ENCODE measurements at places on chromosomes 1 and 21.

DNA sequence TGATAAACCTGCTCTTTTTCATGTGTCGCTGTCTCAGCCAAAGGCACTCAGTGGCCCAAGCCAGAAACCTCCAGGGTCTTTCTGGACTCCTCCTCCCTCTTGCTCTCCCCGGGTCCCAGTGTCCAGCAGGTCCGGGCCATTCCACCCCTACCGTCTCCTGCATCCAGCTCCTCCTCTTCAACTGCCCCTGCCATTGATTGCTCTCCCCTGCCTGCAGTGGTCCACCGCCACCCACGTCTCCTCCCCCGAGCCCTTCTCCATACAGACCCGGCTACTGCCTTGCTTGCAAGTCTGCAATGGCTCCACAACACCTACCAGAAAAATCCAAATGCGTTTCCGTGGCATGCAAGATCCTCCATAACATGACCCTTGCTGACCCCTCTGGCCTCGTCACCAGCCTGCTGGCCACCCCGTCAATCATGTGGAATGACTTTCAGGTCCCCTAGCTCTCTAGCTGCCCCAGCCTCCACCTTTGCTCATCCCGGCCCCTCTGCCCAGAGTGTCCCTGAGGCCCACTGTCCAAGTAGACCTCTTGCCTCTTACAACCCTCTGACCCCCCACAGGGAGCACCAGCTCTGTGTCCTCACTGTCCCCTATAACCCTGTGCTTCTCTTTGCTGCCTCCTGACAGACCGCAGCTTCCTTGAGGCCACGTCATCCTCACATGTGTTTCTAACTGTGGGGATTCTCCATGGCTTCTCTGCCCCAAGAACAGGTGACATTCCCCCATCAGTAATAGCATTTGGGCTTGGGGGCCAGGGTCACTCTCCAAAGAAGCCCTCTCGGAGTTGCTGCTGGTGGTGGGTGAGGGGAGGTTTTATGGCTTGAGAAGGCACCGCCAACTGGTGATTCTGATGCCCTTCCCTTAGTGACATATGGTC, 15.0 kb downstream of the CACNA1S start:
- DNase-seq: no peak

DNA sequence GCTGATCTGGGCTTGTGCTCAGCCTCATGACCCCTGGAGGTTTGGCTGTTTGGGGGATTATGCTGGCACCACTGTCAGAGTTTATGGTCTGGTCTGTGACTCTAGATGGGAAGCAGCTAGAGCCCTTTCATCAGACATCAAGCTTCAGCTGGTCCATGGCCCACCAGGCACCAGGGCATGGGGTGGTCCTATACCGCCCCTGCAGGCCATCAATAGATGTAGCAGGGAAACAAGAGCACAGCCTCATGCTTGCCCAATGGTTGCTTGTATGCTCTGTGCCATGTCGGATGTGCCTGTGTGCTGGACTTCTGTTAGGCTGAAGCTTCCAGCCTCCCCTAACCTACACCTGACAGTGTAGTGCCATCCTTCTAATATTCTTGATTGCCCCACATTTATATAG, 71.1 kb upstream of the CD34 start:
- peak; percentile 30 for DNase-seq

DNA sequence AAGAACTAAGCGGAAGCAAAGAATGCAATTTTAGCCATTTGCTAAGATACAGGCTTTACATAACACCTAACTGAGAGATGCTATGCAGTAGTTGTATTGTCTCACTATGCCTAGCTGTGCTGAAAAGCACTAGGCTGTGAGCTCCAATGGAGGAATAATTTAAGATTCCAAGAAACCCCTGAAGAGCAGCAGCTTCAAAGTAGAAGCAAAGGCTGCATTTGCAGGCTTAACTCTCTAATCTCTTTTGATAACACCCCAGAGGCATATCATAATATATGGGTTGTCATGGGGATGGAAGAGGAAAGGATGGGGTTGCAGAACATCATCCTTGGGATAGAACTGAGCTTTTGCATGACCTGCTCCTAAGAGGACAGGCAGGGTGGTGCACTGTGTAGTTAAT, 102.0 kb downstream of the ERG start:
- no peak for DNase-seq

DNA sequence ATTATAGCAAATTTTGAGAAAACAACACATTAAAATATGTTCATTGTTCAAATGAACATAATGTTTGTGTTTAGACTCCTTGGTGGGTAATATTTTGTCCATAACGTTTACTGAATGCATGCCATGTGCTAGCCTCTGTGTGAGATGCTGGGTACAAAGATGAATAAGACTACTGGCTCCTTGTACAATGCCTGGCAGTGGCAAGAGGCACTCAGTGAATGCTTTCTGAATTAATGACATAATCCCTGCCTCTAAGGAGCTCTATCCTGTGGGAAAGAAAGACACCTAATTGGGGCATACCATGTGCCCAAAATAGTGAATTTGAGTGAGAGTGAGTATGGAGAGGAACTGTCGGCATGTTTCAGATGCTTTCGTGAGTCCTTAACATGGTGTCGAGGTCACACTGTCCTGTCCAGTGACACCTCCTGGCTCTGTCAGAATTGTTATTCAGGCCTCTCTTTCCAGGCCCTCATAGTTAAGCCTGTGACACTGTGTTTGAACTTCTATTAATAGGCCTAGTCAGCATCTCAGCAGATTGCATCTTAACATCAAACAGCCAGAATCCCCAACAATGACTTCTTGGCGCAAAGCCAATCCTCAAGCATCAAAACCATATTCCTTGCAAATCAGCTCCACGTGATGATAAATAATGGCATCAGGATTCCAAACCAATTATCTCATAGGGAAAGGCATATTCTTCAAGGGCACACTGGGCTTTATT, 32.8 kb upstream of the S1PR1 start:
- no peak for DNase-seq

DNA sequence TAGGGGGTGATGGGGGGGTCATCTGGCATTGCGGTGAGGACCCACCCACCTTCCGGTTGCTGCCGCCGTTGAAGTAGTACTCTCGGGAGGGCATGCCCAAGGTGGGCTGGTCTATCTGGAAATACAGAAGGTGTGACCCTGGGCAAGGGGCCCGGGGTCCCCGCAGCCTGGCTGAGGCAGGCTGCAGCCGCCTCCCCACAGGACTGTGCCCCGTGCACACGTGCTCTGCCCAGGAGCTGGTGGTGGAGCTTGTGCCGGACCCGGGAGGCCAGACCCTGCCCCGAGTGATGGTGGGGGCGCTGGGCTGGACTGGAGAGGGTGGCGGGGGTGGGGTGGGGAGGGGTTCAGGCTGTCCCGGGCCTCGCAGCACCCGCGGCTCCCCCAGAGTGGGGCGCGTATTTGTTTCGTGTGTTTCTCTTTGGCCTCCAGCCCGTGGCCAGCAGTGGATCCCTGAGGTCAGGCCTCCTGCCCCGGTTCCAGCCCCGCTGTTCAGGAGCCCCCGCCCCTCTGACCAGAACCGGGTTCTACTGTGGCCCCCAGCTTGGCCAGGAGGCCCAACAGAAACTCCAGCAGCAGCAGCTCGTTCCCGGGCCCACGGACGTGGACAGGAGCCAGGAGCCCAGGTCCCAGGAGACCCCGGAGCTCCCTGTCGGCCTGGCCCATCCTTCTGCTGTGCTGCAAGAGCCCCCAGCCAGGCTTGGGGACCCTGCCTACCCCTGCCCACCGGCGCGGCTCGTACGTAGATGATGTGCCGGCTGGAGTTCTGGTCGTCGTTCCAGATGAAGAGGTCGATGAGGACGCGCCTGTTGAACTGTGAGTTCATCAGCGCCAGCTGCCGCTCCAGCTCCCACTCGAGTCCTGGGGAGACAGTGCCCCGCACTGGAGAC, 19.2 kb downstream of the PRXL2B start:
- DNase-seq: no peak

DNA sequence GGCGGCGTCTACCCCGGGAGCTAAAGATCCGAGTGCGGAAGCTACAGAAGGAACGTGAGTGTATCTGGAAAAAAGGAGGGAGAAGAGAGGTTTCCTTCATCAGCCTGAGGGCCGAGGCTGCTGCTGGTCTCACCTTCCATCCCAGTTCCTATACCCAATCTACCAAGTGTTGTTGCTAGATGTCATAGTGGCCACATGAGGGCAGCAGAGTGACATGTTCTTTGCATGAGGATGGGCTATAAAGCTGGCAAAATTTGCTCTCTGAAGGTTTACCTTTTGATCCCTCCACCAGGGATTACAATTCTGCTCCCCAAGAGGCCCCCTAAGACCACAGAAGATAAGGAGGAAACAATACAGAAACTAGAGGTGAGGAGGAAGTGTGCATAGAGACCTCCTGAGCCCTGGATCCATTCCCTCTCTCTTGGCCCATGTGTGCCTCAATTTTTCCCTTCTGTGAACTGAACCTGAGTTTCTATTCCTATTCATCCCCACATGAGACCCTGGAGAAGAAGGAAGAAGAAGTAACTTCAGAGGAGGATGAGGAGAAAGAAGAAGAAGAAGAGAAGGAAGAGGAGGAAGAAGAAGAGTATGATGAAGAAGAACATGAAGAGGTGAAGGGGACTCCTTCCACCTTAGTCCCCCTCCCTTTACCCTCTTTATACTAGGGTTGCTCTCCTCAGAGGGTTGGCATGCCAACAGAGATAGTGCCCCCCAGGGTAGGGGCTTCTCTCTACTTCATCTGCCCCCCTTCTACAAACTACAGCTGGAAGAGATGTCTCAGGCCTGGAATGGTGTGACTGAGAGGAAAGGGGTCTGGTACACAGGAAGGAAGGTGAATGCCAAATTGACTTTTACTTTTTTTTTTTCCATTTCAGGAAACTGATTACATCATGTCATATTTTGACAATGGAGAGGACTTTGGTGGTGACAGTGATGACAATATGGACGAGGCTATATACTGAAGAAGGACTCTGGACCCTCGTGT, 13.3 kb downstream of the POLR3GL start:
- DNase-seq: no peak

- no peak for DNase-seq
These were observed 4.5 kb upstream of the ANKRD13C start for GRCh38 chr1:70358921-70359564.

DNA sequence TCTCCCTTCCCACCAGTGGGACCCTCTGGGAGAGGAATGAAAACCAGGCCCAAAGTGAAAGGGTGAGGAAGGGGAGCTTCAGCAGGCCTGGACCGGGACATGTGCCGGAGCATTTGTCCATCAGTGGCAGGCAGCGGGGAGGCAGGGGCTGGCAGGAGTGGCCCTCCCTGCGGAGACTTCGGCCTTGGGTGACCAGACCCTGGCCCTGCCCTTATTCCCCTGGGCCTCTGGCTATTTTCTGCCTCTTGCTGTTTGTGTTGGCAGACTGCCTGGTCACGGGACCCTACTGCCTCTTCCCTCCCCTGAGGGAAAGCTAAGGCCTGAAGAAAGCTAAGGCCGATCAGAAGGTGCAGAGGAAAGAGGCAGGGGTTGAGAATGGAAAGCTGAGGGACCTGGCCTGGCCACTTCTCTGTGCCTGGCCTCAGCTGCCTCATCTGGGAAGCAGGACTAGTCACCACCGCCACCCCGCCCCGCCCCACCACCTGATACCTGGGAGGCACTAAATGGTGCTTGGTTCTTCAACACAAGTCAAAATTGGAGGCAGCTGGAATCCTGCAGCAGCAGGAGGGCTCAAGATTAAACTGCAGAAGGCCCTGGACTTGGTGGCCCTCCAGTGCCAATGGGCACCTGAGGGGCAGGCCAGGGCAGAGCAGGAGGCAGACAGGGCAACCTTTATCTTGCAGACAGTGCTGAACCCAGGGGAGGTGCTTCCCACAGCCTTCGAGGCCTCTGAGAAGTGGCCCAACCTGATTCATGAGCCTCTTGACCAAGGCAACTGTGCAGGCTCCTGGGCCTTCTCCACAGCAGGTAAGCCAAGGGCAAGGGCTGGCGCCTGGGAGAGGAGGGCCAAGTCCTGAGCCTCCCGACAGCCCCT, 7.9 kb downstream of the TINAGL1 start:
- DNase-seq: no peak

DNA sequence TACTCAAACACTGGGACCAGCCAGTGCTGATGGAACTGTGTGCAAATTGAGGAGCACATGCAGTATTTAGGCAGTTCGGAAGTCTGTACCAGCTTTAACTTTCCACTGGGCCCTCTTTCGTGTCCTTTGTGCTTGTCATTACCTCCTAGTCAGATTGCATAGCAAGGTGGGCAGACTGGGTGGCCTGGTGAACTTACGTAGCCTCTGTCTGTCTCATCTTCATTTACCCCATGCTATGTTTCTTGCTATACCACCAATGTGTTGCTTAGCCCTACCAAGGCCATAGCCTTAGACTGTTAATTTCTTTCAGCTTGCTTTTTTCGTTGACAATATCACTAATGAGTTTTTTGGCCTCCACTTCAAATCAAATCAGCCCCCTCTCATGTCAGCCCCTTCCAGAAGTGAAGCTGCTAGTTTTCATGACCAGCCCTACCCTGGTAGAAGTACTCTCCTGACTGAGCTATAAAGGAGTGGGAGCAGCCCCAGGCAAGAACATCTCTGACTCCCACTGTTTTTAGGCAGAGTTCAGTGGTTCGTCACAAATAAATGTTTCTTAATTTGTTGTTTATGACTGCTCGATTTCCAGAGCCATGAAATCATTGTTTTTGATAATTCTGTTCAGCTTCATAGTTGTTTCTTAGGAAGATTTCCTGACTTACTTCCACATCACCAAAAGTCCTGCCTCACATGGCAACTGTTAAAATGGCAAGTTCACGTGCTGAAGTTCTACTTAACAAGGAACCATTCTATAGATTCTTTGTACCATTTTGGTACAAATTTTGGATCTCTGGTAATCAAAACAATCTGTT, 19.3 kb downstream of the PRKACB start:
- DNase-seq: no peak

DNA sequence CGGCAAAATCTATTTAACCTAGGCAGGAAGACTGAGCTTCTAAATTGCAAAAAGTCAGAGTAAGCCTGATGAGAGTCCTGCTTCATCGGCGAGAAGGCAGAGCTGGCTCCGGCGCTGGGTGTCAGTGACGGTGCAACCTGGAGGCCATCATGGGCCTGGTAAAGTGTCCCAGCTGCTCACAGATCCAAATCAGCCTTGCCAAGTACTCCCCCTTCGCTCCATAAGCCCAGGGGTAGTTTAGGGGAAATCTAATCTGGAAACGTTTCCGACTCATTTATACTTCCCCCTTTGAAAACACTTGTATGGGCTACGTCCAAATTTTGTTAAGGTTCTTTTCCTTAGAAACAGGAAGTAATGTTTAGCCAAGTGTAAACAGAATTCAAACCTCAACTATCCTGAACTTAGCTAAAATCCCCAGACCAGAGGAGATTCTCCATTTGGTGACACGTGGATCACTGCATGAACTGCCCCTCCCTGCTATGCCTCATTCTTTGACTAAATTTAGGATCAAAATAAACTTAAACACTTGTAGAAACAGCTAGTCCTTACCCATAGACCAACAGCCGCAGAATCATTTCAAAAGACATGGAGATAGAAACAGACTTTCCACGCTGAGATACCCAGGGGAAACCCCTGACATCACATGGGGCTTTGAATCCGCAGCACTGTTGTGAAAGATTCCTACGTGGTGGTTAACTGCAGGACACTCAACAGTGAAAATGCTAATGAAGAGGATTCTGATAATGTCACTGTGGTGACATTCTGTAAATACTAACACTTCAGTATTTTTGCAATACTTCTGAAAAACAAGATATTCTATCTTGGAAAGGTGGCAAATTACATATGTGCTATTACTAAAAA, 172.7 kb downstream of the TGFBR3 start:
- DNase-seq: no peak

Measured in H54 (cell line).